Gastroesophageal sphincter (tissue), 4 donors: ENCODE measurements at places on chromosomes 2 and 18. TPM values are rescaled to one million over a fixed set of nuclear protein-coding genes. Genes with fewer than 3 reads are reported as not detected.

SAG gene
- 1.5 TPM for total RNA-seq

GALR1 gene
- total RNA-seq = 0.35 TPM

LRRTM4 gene
- not detected for total RNA-seq

DNA sequence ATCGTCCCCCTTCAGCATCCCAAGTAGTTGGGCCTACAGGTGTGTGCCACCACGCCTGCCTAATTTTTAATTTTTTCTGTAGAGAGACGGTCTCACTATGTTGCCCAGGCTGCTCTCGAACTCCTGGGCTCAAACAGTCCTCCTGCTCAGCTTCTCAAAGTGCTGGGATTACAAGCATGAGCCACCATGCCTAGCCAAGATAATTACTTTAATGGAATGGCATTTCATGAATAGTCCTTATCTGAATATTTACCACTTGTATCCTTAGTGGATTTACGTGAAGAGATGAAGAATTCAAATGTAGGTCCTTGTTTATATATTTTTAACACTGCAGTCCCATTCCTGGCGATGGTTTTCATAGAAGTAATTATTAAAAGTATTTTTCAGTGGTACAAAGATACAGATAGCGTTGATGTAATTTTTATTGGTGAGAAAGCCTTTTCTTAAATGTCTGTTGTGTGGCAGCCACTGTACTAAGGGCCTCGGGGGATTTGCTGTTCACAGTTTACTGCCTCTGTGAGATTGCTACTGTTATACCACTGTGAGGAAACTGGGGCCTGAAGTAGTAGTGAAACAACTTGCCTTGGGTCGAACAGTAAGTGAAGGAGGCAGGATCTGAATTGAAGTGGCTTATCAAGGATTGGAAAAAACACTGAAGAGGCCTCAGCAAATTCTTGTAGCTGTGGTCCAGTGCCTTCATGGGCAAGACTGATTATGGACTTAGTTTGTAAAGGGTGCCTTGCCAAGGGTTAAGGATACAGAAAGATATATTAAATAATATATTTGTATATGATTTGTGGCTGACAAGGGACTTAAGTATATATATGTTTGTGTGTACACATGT lies 151.2 kb downstream of the PRPF40A start:
- ATAC-seq = no peak
- H3K4me1 ChIP-seq = no peaks in the 10 kb centered on the region
- H3K4me3 ChIP-seq = no peak overlapping the region
- H3K36me3 ChIP-seq = peaks cover 12% of the 10 kb centered on the region
- no peak overlapping the region for H3K27ac ChIP-seq

DNA sequence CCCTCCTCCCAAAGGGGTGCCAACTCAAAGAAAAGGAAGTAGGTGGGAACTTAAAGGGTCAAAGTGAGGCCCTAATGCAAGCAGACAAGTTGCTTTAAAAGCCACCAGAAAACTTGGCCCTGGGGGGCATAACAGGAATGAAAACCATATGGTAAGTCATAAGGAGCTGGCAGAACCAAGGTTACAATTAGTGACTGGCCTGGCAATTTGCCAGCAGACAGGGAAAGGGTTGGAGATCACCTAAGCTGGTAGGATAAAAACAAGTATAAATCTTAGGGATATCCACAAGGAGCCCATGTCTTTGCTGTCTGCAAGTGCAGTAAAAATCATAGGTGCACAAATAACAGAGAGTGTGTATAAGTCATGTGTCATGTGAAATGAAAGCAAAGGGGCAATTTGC lies 256.7 kb upstream of the LRRTM4 start:
- H3K36me3 ChIP-seq = no peaks in the 10 kb centered on the region
- H3K4me1 ChIP-seq = no peaks in the 10 kb centered on the region
- no peaks in the 10 kb centered on the region for H3K27me3 ChIP-seq
- no peak overlapping the region for H3K27ac ChIP-seq
